Activated CD8-positive, alpha-beta memory T cell treated with anti-CD3 and anti-CD28 coated beads for 4 hours (primary cell): ENCODE measurements at places on chromosomes 11 and 22.
A peak's percentile ranks its signal among the peaks of the same experiment; 100 is the strongest.

DNA sequence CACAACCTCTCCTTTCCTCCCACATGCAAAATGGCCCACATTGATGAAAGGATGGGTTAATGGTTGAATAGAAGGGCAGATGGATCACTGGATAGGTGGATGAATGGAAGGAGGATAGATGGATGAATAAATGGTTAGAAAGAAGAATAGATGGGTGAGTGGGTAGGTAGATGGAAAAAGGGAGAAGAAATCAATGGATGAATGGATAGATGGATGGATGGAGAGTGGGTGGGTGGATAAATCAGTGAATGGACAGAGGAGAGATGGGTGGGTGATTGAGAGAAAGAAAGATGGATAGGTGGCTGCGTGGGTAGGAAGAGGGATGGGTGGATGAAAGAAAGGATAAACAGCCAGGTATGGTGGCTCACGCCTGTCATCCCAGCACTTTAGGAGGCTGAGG lies 1.2 kb downstream of the SEC14L3 start:
- no peak for DNase-seq

- DNase-seq = no peak
These were observed 117.2 kb downstream of the CASP12 start for GRCh38 chr11:104781037-104781436.

DNA sequence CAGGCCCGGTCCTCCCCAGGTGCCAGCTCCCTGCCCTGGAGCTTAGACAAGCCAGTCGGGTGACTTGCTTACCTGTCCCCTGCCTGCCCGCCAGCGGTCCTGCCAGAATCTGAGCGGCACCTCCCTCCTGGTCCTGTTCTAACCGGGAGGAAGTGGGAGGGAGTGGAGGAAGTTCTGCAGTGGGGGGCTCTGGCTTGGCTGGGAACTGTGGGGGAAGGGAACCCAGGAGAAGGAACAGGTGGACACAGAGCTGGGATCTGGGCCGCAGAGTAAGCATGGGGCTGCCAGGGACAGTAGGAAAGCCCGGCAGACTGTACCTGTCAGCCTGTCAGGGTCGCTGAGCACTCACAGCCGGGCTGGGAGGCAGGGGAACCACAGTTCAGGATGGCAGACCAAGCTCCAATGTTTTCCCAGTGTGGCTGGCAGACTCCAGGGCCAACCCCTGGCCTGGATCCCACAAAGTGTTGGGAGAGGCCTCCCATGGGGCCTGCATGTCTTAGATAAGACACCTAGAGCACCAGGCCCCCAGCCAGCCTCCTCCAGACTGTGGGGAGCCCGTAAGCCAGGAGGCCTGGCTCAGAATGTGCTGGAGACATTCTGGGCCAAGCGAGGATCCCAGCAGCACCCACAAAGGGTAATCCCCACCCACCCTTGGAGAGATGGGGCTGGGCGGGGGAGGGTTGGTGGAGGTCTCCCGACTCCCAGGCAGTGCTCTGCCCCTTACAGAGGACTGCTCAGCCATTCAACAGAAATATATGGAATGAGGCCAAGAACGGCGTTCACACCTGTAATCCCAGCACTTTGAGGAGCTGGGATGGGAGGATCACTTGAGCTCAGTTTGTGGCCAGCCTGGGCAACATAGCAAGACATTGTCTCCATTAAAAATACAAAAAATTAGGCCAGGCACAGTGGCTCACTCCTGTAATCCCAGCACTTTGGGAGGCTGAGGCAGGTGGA lies 2.3 kb downstream of the CYB5R3 start:
- no peak for DNase-seq

- DNase-seq = no peak
These were observed 49.1 kb upstream of the A4GALT start for GRCh38 chr22:42769574-42770447.

DNA sequence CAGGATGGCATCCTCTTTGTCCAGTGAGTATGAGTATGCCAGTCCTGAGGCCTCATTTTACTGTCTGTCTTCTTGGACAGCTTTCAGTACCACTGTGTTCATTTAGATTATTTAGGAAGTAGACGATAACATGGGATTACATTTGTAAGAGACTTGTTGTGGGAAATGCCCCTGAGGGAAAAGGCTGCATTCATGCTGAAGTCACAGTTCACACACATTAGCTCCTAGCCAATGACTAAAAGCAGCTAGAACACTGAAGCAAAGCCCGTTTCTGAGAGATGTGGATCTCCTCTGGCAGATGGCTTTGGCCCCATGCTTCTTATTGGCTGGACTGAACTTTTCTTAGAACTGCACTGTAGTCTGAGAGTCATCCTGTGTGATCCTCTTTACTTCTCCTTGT lies 242.4 kb downstream of the FAM76B start:
- DNase-seq = no peak

DNA sequence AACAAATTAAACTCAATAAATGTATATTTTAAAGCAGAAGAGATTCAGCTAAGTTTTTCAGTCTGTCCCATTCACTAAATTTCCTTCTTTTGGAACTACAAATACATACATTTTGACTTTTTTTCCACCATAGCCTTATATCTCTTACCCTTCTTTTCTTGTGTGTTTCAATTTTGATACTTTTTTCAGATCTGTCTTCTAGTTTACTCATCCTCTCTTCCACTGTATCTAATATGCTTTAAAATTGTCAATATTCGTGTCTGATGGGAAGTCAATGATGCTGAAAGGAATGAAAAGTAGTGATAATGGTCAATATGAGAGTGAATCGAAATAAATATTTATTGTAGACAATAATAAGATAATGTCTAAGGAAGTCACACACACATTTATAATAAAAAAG lies 332.3 kb upstream of the KIRREL3 start:
- DNase-seq = no peak

DNA sequence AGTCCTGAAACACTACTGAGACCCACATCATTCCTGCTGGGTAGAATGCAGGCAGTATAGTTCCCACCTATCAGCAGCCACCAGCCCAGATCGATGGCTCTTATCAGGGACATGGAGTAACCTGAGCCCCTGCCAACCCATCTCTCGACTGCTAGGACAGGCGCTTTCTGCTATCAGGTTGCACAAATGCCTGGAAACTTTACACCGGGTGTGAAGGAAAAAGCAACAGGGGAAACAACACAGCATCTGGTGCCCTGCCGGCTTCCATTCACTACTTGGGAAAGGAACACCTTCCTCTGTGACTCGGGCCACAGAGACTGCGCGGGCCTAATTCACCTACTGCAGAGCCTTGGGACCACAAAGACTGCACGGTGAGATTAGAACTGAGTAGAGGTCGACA lies 18.5 kb downstream of the RBFOX2 start:
- no peak for DNase-seq

DNA sequence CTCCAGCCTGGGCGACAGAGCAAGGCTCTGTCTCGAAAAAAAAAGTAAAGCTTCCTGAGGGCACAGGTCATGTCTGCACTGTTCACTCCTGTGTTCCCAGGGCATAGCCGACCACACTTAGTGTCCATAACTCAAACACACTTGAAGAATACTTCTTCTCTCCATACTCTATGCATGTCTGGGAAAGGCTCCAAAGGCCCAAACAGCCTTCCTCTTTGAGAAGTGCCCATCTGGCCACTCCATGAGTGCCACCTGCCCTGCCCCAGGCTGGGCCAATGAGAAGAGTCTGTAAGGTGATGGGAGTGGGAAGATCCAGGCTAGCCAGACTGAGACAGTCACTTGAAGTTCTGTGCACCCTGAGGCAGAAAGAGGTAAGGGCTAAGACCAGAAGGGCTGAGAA lies 24.7 kb downstream of the DGCR2 start:
- no peak for DNase-seq

GRCh38 chr11:72781313-72782080 lies 12.3 kb downstream of the STARD10 start:
- peak; percentile 36 for DNase-seq

GRCh38 chr22:17672417-17672991 lies 33.9 kb downstream of the BCL2L13 start:
- DNase-seq = no peak

DNA sequence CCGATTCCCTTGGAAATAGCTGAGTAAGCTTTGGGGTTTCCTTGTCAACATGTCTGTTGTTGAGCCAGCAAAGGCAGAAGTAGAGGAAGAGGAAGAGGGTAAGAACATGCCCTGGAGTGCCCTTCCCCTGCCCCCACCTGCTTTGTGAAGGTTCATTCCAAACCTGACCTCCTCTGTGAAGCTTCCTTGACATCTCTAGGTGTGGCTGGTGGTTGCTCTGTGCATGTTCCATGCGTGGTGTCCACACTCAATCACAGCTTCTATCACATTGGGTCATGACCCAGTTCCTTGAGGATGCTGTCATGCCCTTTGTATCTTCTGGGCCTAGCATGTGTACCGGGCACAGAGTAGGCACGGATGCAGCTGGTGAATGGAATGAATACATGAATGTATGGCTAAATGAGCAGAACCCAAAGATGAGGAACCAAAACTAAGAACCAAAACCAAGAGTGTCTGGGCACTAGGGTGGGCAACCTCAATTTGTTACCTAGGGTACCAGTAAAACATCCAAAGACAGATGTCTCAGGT lies 23.7 kb upstream of the FXYD6 start:
- DNase-seq = no peak

- no peak for DNase-seq
These were observed 4.3 kb upstream of the BUD13 start for GRCh38 chr11:116777056-116777455.

DNA sequence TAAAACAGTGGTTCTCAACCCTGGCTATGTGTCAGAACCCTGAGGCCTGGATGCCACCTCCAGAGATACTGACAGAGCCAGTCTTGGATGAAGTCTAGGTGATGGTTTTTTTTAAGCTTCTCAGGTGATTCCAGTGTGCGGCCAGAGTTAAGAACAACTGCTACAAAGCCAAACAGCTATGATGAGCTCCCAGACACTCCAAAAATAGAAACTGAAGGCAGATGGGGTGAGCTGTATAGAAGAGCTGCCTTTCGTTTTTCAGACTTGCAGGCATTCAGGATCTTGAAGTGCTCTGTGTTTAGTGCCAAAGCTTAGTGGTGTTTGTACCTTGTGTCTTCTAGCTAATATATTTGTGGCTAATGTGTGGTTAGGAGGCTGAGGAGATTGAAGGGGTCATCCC lies 14.2 kb downstream of the SCUBE2 start:
- DNase-seq = no peak

GRCh38 chr11:122362381-122362780 lies 246.4 kb upstream of the BLID start:
- DNase-seq = no peak

- no peak for DNase-seq
These were observed 97.6 kb downstream of the SLC36A4 start for GRCh38 chr11:93100211-93100610.

GRCh38 chr11:79950172-79950571 lies 509.3 kb upstream of the TENM4 start:
- no peak for DNase-seq

- DNase-seq = no peak
These were observed 28.2 kb upstream of the RAB1B start for GRCh38 chr11:66239998-66240780.

DNA sequence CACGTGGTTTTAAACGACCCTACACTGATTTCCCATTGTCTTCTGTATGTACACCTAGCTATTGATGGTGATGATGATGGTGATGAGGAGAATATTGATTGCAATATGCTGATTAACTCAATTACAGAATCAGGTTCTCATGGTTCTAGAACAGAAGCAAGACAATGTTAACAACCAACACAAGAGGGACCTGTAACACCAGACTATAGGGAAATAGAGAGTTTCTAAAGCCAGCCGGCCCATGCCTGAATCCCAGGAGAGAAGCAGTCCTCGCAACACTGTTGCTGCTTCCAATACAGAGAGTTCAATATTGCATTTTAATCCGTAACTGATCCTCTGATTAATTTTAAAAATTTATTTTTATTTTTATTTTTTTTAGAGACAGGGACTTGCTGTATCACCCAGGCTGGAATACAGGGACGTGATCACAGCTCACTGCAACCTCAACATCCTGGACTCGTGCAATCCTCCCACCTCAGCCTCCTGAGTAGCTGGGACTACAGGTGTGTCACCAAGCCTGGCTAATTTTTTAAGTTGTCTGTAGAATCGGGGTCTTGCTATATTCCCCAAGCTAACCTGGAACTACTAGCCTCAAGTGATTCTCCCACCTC lies 22.2 kb upstream of the UBASH3B start:
- DNase-seq = no peak
